ENCODE measurements at places on chromosomes 16 and 17.
A peak's percentile ranks its signal among the peaks of the same experiment; 100 is the strongest.

GRCh38 chr17:59476413-59476812 is 89.0 kb upstream of the DHX40 start:
- DNase-seq, result no peak

GRCh38 chr17:17685775-17686291 is 4.6 kb downstream of the RAI1 start:
- DNase-seq, result no peak

DNA sequence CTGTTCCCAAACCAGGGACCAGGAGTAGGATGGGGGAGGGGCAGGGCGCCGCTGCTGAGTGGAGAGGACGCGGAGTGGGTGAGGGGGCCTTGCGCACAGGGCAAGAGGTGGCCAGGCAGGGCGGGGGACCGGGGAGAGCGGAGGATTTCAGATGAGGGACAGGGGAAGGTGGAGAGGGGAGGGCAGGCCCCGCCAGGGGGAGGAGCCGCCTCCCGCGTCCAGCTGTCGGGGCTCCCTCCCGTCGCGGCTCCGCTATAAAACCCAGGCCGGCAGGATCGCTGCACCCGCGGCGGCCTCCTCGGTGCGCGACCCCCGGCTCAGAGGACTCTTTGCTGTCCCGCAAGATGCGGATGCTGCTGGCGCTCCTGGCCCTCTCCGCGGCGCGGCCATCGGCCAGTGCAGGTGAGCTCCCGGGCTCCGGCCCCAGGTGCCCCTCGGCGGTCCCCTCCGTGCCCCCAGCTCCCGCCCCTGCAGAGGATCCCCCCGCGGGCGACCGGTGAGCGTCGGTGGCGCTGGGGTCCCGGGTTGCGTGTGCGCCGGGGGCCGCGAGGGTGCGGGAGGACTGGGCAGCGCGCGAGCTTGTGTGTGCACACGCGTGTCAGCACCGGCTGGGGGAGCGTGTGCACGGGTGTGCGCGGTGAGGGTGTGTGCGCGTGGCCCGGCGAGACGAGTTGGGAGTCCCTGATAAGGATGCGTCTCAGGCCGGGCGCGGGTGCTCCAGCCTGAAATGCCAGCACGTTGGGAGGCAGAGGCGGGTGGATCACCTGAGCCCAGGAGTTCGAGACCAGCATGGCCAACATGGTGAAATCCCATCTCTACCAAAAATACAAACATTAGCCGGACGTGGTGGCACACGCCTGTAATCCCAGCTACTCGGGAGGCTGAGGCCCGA is at the start of gene CA4:
TSS of gene CA4 (plus strand) at position 283 of the 892 bp plus-strand sequence. CDS start at position 345, 62 bp downstream.
- no peak for DNase-seq

DNA sequence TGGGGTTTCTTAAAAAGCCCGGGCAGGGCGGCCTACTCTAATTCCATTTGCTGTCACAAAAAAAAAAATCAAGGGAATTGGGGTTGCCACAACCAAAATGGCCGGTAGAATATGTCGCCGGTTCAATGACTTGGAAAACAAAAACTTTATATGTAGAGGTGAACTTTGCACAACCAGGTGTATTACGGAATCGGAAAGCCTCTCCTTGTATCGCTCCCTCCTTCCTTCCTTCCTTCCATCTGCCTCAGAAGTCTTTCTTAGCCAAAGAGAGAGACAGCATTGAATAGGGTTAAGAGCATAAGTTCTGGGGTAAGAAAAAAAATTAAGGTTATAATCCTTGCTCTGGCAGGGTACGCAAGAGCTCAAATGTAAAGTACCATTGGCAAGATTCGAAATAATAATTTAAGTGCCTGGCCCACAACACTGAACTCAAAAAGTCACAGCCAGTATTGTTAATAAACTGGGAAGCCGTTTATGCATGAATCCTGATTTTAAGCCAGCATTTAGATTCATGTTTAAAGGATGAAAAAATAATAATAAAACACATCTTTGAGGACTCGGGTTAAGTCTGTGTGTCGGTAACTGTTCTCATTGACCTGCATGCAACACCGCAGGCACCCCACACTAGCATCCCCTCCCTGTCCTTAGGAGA is 522 bp upstream of the GLG1 start:
- DNase-seq, result no peak

- DNase-seq, result no peak
These were observed 92.4 kb downstream of the BRIP1 start for GRCh38 chr17:61770752-61771533.

DNA sequence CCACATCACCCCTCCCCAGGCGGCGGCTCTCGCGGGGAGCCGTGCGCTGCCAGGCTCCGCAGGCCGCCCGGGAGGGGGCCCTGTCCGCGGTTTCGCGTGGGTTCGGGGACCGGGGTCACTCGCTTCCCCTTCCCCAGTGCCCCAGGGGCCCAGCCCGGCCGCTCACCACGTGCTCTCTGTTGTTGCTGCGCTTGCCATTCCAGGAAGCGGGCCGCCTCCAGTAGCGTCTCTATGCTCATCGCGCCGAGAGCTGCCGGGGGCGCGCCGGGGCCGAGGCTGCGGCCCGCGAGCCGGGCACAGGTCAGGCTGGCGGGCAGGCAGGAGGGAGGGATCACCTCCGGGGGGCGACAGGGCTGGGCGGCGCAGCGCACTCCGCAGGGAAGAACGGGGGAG is 390 bp downstream of the MNT start:
- DNase-seq, result peak; percentile 41

DNA sequence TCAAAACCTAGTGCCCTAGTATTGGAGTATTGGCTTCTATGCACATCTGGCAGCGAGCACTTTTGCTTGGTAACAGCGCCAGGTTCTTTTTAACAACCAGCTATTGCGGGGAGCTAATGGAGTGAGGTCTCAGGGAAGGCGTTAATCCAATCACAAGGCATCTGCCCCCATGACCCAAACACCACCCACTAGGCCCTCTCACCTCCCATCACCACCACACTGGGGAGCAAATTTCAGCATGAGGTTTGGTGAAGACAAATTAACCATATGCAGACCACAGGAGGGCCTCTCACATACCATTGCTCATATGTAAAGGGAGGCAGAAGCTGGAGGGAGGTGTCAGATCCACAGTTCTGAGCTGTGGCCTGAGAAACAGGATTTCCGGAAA is 893 bp upstream of the ODF4 start:
- no peak for DNase-seq

- no peak for DNase-seq
These were observed 63.7 kb downstream of the MPRIP start for GRCh38 chr17:17105976-17106375.

DNA sequence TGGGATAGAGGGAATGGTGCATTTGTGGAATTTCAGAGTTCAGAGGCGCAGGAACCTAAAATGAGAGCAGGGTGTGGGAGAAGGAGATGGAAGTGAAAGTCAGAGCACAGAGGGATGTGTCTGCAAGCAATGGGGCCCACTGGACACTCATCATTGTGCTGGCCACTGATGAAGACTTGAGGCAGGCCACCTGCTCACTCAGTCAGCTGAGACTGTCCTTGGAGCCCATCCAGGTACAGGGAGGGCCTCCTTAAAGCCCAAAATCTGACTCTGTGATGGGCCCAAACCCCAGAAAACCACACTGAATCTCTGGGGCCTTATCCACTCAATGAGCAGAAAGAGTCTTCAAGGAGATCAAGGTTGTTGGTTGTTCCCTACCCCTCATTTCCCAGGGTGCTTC is 5.6 kb downstream of the GP2 start:
- DNase-seq, result no peak

DNA sequence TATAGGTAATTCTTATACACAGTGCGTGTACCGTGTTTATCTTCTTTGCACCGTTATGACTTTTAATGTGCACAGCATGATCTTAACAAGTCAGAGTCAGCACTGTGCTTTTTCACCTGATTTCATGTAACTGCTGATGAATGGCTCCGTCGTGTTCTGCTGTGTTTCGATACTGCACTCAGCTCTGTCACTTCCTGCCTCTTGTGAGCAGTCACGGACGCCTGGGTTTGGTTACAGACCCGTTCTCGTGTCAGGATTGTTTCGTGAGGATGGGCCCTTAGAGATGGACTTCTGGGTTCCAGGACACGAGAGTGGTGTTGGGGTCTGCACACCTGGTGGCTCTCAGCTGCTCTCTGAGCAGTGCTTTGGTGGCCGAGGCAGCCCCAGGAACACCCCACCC is 24.6 kb downstream of the TBCD start:
- no peak for DNase-seq

DNA sequence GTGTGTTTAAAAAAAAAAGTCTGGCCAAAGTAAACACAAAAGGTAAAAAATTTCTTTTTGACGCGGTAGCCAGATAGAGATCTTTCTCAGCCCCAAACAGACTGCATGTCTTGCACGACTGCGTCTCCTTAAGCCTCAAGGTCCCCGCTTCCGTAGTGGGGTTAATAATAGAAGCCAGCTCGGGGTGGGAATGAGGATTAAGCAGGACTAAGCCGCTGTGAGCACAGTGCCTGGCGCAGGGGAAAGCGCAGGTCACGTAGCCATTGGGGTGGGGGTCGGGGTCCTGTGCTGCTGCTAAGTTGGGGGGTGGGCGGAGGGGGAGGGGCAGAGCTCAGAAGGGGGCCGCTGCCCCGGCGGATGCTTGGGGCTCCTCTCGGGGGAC is 521 bp downstream of the GGA2 start:
- peak; percentile 16 for DNase-seq

DNA sequence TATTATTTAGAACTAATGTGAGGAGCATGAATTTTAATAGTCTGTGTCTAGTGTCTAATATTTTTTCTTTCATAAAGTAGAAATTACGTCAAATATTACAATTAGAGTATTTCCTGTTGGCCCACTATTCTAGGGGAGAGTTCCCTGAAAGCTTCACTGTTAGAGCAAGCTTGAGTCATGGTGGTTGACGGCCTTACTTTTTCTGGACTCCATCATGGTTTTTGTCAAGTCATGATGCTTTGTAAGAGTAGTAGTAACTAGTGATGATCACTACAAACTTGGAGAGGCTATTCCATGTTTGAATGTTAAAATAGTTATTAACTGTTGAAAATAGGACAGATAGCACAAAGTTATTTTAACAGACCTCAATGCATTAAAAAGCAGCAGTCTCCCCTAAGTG is 1.7 kb downstream of the PSMD11 start:
- DNase-seq, result no peak

GRCh38 chr16:60651346-60651745 is 1384.9 kb downstream of the CDH8 start:
- DNase-seq, result no peak

GRCh38 chr17:80856863-80857755 is 134.5 kb upstream of the CHMP6 start:
- DNase-seq, result no peak

GRCh38 chr16:28260193-28260592 is 32.1 kb upstream of the SBK1 start:
- no peak for DNase-seq

GRCh38 chr16:81618661-81619060 is 160.4 kb upstream of the PLCG2 start:
- no peak for DNase-seq

DNA sequence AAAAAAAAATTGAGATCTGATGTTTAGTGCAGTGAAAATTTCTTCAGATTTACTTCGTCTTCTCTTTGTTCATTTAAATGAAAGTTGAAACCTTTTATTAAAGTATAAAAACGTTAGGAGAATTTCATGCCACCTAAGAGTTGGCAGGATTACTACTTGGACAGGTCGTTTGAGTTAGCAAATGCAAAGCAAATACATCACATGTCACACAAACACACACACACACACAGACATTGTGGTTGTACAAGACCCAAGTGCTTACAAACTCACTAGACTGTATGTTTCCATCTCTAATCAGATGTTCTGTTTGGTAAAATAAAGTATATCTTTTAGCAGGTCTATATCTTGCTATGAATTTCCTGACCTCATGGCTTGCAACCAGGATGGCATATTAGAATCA is 185.6 kb upstream of the COX10 start:
- no peak for DNase-seq

DNA sequence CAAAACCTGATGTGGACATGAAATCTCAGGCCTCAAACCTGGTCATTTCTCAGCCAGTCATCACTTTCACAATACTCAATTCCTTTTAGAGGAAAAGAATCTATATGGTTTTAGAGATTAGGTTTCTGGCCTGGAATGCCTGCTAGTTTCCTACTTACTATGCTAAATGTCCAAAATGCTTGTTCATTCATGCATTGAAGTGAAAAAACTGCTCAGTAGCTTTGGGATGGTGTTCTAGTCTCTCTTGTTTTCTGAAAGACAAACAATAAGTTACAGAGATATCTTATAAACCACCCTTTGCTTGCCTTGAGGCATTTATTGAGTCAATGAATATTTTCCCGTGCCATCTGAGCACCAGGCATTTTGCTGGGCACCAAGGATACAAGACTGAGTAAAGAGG is 1146.5 kb upstream of the GOT2 start:
- no peak for DNase-seq

GRCh38 chr17:67435122-67435521 is 58.0 kb downstream of the PITPNC1 start:
- DNase-seq, result peak; percentile 75

DNA sequence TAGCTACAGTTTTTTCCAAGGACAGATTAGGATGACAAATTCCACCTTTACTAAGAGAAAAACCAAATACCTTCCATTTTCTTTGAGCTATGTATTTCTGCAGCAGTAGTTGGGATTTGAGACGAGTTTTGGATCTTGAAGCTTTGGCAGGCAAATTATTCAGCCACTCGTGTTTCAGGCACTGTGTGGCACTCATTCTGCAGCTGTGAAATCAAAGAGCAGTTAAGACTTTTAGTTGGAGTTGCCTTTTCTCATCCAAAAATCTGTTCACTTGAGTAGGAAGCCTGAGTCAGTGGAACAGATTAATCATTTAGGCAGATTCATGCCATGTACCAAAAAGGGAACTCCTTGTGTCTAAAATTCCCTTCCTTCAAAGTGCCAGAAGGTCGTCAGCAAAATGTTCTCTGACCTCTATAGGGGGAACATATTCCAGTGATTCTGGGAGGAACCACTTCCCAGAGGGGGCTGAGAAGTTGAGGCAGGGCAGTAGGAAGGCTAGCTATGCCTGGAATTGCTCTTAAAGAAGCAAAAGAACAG is 20.1 kb downstream of the ORC6 start:
- DNase-seq, result no peak

GRCh38 chr17:60720763-60721531 is 43.3 kb downstream of the BCAS3 start:
- peak; percentile 11 for DNase-seq

DNA sequence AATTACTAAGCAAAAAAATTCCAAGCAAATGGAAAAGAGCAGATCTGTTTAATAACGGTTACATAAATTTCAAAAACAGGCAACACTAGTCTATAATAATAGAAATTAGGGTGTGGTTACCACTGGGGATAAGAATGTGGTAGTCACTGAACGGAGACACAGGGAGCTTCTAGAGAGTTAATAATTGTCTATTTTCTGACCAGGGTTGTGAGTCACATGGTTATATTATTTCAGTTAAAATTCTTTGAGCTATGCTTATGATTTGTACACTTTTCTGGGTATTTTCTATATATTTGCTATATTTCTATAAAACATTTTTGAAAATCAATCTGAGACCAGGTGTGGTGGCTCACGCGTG is 433.9 kb upstream of the MAF start:
- DNase-seq, result no peak

- no peak for DNase-seq
These were observed 117.0 kb downstream of the AATF start for GRCh38 chr17:37065486-37066321.

- DNase-seq, result no peak
These were observed 11.1 kb upstream of the ABR start for GRCh38 chr17:1190751-1191331.

All from CD4-positive, alpha-beta T cell treated with Interferon gamma for 1 hour (primary cell).